ENCODE measurements at places on chromosomes 3 and 15. TPM values are rescaled to one million over a fixed set of nuclear protein-coding genes. Genes with fewer than 3 reads are reported as not detected.

The RSL24D1 gene
- 39.0 TPM for total RNA-seq

The SLC24A5 gene
- total RNA-seq, result not detected

The FSD2 gene
- total RNA-seq, result 90.7 TPM

The SH2D7 gene
- total RNA-seq, result not detected

The GOLGA8S gene
- total RNA-seq, result 0.26 TPM

The SHC4 gene
- total RNA-seq, result 2.4 TPM

The CFAP91 gene
- 0.50 TPM for total RNA-seq

The RGMA gene
- 9.4 TPM for total RNA-seq

The CHSY1 gene
- total RNA-seq, result 18.4 TPM

The KBTBD13 gene
- 4.3 TPM for total RNA-seq

The MAP6D1 gene
- 3.3 TPM for total RNA-seq

The GABRB3 gene
- 0.45 TPM for total RNA-seq

The GMNC gene
- not detected for total RNA-seq

The ZDHHC19 gene
- not detected for total RNA-seq

DNA sequence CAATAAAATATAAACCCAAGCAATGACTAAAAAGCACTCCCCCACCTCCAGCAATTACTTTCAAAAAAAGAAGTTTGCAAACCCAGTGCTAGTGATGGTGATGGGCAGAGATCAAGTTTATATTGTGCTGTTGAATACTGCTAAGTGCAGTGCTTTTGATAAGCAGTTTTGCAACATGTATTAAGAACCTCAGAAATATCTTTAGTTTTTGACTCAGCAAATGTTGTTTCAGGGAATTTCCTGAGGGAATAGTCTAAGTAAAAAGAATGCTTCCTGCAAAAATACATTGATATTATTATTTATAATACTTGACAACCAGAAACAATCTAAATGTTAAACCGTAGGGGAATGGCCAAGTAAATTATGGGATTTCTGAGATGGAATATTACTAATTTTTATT, 69.3 kb downstream of the ADAMTSL3 start:
- no peak for DNase-seq

DNA sequence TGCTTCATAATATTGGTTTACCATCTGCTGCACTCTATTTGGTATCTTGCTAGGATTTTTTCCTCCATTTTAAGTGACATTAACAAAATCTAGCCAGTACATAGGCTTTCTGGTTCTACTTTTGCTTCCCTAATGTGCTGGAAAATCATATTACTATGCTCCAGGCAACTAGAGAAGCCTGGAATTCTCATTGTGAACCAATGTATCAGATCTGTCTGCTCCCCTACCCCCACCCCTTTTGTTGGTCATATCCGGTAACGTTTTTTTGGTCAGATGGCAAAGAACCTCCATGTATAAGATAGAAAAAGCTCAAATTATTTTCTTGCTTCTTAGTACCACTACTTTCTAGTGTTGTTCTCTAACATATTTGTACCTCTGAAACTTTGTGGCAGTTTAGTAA, 17.1 kb downstream of the MAP2K5 start:
- no peak for DNase-seq

DNA sequence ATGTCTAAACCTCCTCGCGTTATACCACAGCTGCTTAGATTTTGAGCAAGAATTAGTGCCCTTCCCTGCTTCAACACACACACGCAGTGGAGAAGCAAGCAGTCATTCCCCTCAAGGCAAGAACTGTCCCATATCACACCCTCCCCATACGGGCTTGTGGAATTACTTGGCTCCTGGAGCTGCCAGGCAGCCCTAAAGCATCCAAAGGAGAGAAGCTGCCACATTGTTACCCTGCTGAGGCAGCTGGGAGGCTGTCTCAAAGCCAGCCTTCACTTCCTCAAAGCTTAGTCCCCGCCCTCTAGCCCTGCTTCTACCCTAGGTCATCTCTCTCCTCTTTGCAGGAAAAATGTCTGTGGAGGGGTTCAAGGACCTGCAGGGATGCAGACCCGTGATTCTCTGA, 153.4 kb downstream of the RORA start:
- DNase-seq, result no peak

GRCh38 chr15:86572368-86572841, 492.7 kb downstream of the AGBL1 start:
- no peak for DNase-seq

- no peak for DNase-seq
These were observed 179.0 kb downstream of the SNRPN start for GRCh38 chr15:25133804-25134203.

DNA sequence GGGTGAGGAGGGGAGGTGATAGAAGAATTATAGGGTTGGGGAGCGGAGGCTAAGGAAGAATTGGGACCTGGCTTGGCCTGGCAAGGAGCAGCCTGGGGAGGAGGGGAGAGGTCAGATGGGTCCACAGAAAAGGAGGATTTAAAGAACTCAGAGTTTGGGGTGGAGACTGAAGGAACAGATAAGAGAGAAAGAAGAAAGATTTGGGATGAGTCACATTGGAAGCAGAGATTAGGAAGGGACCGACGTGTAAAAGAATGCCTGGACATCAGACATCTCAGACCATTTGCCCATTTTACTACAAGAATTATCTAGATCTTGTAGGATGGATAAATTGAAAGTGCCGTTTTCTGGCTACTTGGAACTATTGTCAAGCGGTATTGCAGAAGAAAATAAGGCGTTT, 10.4 kb downstream of the TCAIM start:
- DNase-seq, result no peak

GRCh38 chr3:127709320-127710060, 36.7 kb downstream of the ABTB1 start:
- DNase-seq, result no peak

- no peak for DNase-seq
These were observed 32.9 kb downstream of the WNT7A start for GRCh38 chr3:13846716-13847570.

DNA sequence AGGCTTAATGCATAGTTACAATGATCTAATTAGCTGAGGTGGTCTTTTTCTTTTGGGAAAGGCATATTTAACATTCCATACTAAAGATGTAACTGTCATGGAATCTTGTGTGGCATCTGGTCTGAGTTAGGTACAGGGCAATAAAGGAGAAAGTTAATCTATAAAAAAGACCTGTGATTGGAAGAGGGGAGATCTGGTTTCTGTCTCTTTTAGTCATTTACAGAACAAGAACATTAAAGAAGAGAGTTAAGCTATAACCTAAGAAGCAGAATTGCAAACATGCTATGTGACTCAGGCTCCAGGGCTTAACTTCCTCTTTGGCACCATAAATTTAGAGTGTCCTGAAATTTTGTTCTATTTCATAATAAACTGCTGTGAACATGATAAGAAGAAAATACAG, 47.2 kb upstream of the MME start:
- DNase-seq, result no peak

DNA sequence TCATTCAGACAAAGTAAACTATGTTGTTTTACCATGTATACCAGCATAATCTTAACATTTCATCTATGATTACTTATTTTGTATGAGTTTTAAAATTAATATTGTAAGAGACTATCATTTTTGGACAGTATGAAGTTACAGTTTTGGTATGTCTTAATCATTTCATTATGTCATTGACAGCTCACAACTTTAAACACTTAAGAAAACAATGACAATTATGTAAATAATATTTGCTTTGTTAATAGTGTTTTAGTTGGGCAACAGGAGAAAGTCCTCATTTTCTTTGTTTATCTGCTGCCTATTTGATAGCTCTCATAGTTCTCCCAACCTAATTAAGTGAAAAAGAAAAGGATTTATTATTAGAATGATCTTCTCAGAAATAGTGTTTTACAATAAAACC, 80.2 kb downstream of the MEF2A start:
- DNase-seq, result no peak

GRCh38 chr3:171323938-171324536, 136.2 kb downstream of the TNIK start:
- DNase-seq, result no peak

DNA sequence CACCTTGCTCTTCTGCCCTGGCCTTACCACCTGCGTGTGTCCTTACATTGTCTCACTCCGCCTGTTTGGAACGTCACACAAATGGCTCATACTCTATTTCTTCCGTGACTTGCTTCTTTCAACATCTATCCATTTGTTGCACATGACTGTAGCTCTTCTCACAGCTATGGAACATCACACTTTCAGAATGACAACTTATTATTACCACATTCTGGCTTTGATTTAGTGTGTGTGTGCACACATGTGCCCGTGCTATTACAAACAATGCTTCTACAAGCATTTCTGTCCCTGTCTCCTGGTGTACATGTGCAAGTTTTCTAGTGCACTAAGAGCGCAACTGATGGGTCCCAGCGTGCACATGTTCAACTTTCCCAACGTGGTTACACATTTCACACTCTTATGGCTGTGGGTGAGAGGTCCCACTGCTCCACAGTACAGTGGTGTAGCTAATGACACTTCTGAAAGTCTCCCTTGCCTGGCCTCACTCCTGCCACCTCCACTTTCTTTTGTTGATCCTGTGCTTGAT, 37.8 kb downstream of the PTH1R start:
- no peak for DNase-seq

- no peak for DNase-seq
These were observed 26.3 kb upstream of the DPPA4 start for GRCh38 chr3:109363634-109364033.

- no peak for DNase-seq
These were observed 28.9 kb upstream of the LSAMP start for GRCh38 chr3:116474032-116474780.

DNA sequence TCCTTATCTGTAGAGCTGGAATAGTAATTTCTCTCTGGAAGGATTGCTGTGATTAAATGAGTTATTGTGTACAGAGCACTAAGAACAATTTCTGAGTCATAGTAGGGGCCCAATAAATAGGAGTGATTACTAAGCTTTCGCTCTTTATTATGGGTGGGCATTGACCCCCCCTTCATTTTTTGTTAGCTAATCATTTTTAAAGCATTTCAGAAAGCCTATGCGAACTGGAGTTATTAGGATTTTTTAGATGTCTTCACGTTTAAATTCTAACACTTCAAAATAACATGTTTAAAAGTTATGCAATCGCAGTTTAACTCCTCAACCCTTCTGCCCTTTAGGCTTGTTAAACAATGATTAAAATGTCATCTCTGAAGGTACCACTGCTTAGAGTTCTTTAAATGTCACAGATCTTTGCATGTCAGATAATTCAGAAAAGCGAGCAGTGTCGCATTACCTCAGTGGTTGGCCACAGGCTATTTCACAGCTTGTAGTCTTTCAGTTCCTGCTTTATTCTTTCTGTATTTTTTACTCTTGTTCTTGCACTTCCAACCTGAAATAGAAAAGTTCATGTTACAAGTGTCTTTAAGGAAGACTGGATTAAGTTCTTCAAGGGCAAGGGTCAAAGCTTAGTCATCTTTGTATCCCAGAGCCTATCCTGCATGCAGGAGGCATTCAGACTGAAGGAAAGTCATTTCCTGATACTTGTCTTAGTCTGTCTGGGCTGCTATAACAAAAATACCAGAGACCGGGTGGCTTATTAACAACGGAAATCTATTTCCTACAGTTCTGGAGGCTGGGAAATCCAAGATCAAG, 102.9 kb downstream of the FNDC3B start:
- DNase-seq, result no peak

- DNase-seq, result no peak
These were observed 17.6 kb downstream of the TRIM42 start for GRCh38 chr3:140695361-140696061.

DNA sequence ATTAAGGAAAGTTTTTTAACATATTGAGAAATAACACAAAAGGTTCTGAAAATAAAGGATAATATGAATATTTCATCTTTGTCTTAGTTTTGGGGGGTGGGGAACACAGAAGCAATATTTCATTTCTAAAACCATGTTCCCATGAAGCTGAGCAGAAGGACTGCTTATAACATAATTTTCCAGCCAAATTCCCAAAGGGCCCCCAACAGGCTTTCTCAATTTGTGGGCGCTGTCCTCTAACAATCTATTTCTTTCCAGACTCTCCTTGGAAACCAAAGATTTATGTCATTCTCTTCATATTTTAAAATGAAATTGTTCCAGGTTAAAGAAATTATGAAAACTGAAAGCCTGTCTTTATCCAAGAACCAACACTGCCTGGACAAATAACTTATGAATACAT, 273.5 kb downstream of the ZBTB20 start:
- no peak for DNase-seq

- no peak for DNase-seq
These were observed 570 bp upstream of the NEDD4 start for GRCh38 chr15:55993804-55994560.

- peak; percentile 55 for DNase-seq
These were observed at the start of gene RARRES1 for GRCh38 chr3:158731938-158732855. Gene RARRES1, minus strand, starts transcription at chr3:158732457. Its CDS starts 42 bp downstream, at chr3:158732415.

- DNase-seq, result no peak
These were observed 194.6 kb downstream of the SUCLG2 start for GRCh38 chr3:67459796-67460195.

GRCh38 chr3:166123576-166123975, 286.4 kb upstream of the BCHE start:
- DNase-seq, result no peak

GRCh38 chr3:189737071-189737470, 105.9 kb downstream of the TP63 start:
- DNase-seq, result no peak

- peak; percentile 75 for DNase-seq
These were observed 158.7 kb upstream of the SLCO3A1 start for GRCh38 chr15:91694831-91695210.

DNA sequence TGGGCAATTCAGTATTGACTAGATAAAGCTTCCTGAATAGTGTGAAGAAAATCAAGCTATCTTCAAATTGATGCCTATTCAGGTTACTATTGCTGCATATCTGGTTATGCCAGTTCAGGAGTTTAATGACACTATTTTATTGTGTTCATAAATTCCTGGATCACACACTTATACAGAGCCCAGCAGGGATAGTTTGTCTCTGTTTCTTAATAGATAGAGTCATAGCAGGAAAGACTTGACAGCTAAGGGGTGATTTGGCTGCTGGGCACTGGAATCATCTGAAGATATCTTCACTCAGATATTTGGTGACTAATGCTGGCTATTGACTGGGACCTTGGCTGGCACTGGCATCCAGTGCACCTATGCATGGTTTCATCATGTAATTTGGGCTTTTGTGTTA, 187.8 kb downstream of the PYDC2 start:
- DNase-seq, result no peak

GRCh38 chr3:189368384-189368783, 196.6 kb downstream of the TPRG1 start:
- DNase-seq, result no peak

GRCh38 chr3:62359531-62359930, 13.8 kb downstream of the FEZF2 start:
- no peak for DNase-seq

- no peak for DNase-seq
These were observed 11.9 kb downstream of the VGLL4 start for GRCh38 chr3:11631820-11632219.
